Activated T-helper 1 cell treated with anti-CD3 and anti-CD28 coated beads, Interleukin-12 subunit alpha, Interleukin-12 subunit beta, Interleukin-2, Interleukin-4 antibody, amounts not matched to agents 30 ng/mL and 10 ng/mL and 1 ng/mL, durations not matched to agents 14 hours and 24 hours and 36 hours (primary cell): ENCODE measurements at places on chromosomes 2 and 18.

DNA sequence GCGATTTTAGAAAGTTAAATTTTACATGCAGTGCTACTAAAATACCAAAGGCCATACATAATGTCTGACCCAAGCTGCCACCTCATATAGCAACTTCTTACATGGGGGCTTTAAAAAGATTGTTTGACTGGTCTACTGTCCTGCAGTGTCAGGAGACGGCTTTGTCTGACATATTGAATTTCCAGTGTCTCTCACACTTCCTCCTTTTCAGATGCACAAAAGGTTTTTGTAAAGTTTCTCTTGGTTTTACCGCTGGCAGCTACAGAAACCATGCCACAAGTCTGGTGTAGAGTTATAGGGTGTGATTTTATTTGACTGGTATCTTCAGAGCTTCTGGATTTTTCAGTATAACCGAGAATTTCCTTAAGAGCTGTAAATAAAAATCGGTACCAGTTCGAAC is 1.1 kb upstream of the ASAP2 start:
- H3K27ac ChIP-seq, result no peak overlapping the region
- peaks cover 5% of the 10 kb centered on the region for H3K4me1 ChIP-seq
- DNase-seq, result no peak
- H3K36me3 ChIP-seq, result no peaks in the 10 kb centered on the region

DNA sequence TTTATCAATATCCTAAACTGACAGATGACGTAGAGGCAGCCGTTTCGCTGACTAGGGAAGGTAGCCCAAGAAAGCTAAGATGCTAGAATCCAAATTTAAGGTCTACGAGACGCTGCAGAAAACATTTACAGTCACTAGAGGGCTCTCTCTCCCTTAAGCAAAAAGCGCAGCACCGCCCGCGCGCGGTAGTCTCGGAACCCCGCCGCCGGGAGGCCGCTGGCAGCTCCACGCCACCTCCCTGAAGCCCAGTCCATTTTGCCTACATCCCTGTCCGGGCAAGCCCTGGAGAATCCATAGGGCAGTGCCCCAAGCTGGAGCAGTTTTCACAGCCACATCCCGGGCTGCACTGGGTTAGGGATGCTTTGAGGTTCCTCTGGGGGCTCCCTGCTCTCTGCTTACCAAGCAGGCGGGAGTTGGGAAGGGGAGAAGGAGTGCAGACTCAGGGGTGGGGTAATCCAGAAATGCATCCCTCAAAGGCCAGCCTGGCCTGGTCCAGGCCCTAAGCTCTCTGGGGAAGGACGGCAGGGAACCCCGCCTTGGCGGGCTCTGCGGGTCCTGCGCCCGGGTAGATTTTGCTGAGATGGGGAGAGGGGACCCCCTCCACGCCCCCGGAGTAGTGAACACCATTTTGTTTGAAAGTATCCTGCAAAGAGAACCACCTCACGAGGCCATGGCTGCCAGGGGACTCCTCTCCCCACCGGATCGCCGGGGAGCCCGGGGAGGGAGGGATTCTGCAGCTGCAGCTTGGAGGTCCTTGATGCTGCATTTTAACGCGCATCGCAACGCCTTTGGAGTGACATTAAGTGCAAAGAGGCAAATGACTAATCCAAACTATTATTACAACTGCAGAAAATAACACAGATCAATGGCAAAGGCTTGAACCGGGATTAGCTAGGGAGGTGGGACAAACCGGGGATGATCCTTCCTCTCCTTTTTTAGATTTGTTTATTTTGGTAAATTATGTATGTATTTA is 1.3 kb upstream of the DPYSL5 start:
- peaks cover 47% of the 10 kb centered on the region for H3K27me3 ChIP-seq
- H3K4me1 ChIP-seq, result no peaks in the 10 kb centered on the region
- H3K27ac ChIP-seq, result peak overlapping the region; percentile 50
- H3K36me3 ChIP-seq, result no peaks in the 10 kb centered on the region
- peak overlapping the region; percentile 65 for H3K4me3 ChIP-seq
- DNase-seq, result peak; percentile 50

DNA sequence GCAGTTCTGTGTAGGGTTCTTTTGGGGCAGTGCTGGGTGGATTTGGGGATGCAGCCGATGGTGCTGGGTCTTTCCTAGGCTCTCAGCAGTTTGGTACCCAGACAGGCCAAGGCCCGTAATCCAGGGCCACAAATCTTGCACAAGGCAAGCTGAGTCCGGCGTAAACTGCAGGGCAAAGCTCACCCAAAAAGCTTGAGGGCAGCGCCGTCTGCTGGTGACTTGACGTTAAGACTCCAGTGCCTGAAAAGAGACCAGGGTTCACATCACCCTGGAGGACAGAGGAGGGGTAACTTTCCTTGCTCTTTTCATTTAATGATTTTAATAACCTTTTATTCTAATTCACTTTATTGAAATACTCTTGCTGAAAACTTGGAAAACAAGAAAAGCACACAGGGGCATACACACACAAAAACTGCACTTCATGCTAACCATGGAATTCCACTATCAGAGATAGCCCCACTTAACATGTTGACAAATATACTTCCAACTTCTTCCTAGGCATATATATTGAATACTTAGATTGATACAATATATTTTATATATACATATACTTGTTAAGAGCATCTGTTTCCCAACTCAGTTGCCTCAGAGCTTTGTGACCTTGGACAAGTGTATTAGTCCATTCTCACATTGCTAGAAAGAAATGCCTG is 38.9 kb downstream of the CNGA3 start:
- H3K27me3 ChIP-seq, result peaks cover 6% of the 10 kb centered on the region
- no peak overlapping the region for H3K4me3 ChIP-seq
- no peaks in the 10 kb centered on the region for H3K4me1 ChIP-seq

- DNase-seq, result no peak
- H3K36me3 ChIP-seq, result no peaks in the 10 kb centered on the region
- H3K4me1 ChIP-seq, result no peaks in the 10 kb centered on the region
- no peaks in the 10 kb centered on the region for H3K27me3 ChIP-seq
Observed at GRCh38 chr18:78875016-78875777, 104.4 kb upstream of the SALL3 start.

DNA sequence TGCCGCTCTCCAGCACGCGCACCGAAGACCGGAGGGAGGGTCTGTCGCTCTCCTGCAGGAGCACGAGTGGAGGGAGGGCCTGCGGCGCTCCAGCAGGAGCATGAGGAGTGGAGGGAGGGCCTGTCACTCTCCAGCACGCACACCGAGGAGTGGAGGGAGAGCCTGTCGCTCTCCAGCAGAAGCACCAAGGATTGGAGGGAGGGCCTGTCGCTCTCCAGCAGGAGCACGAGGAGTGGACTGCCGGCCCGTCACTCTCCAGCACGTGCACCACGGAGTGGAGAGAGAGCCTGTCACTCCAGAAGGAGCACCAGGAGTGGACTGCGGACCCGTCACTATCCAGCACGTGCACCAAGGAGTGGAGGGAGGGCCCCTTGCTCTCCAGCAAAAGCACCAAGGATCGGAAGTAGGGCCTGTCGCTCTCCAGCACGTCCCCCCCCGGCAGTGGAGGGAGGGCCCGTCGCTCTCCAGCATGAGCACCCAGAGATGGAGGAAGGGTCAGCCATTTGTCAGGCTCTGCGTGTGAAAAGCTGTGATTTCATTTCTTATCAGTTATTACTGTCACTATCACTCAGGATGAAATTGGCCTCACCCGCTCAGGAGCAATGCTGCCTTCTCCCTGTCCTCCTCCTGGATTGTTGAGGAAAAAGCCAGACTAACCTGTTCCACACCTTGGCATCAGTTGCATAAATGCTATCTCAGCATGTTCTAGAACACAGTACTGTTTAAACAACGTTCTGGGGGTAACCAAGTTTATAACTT is 35.9 kb downstream of the ADI1 start:
- no peaks in the 10 kb centered on the region for H3K27me3 ChIP-seq
- H3K27ac ChIP-seq, result no peak overlapping the region
- H3K4me1 ChIP-seq, result no peaks in the 10 kb centered on the region

- no peak overlapping the region for H3K4me3 ChIP-seq
- no peaks in the 10 kb centered on the region for H3K4me1 ChIP-seq
- no peak overlapping the region for H3K27ac ChIP-seq
- H3K27me3 ChIP-seq, result no peaks in the 10 kb centered on the region
- H3K36me3 ChIP-seq, result no peaks in the 10 kb centered on the region
Observed at GRCh38 chr18:77949355-77949973, 699.8 kb downstream of the GALR1 start.

- no peak overlapping the region for H3K4me3 ChIP-seq
- H3K27me3 ChIP-seq, result no peaks in the 10 kb centered on the region
- H3K27ac ChIP-seq, result peak overlapping the region; percentile 58
- DNase-seq, result no peak
Observed at GRCh38 chr2:189641590-189641989, 19.7 kb upstream of the ASNSD1 start.
